ENCODE measurements at places on chromosomes 7 and 10. TPM values are rescaled to one million over a fixed set of nuclear protein-coding genes. Genes with fewer than 3 reads are reported as not detected.

GRCh38 chr10:108465871-108466641 is 1301.5 kb upstream of the SORCS1 start:
- H3K4me3 ChIP-seq = no peak overlapping the region
- DNase-seq = no peak
- no peaks in the 10 kb centered on the region for H3K27me3 ChIP-seq
- H3K27ac ChIP-seq = no peak overlapping the region

- DNase-seq = no peak
- H3K27ac ChIP-seq = no peak overlapping the region
- H3K4me1 ChIP-seq = no peaks in the 10 kb centered on the region
- H3K27me3 ChIP-seq = no peaks in the 10 kb centered on the region
These were observed 3.2 kb downstream of the ABCC2 start for GRCh38 chr10:99785646-99786045.

- no peak overlapping the region for H3K4me3 ChIP-seq
- H3K27me3 ChIP-seq = peaks cover 9% of the 10 kb centered on the region
- H3K27ac ChIP-seq = no peak overlapping the region
- no peaks in the 10 kb centered on the region for H3K36me3 ChIP-seq
These were observed 732.8 kb downstream of the ZWINT start for GRCh38 chr10:55628260-55628701.

DNA sequence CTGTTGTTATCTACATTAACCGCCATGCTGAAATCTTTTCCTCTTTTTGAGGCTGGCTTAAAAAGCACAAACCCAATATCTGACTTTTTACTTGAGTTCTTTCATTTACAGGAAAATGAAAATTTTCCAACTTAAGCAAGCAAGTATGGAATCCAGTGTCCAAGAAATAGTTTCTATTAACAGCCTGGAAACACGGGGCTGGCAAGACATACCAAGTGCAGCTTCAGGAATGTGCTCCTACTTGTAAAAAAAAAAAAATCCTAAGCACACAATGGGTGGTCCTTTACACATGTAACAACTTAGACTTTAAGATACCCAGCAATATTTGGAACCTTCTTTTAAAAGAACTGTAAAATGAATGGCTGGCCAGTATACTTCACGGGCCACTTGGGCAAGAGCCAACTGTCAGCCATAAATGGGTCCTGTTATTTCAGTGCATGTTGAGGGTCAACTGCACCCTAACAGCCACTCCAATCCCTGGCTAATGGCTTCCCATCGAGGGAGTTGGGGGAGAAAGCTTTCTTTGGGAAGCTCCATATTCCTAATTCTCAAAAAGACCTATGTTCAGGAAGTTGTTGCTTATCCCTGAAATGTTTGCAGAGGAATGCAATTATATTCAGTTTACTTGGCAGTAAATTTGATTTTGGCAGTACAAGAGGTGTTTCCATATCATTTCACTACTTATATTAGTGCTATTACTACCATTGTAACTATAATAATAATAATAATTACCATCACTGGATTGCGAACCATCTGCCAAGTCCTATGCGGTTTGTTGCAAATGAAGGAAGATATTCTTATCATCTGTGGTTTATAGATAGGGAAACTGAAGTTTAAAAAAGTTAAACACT is 236.4 kb upstream of the TMEM72 start:
- DNase-seq = no peak
- no peaks in the 10 kb centered on the region for H3K36me3 ChIP-seq
- no peaks in the 10 kb centered on the region for H3K27me3 ChIP-seq
- H3K4me1 ChIP-seq = no peaks in the 10 kb centered on the region
- H3K4me3 ChIP-seq = no peak overlapping the region
- no peak overlapping the region for H3K27ac ChIP-seq

DNA sequence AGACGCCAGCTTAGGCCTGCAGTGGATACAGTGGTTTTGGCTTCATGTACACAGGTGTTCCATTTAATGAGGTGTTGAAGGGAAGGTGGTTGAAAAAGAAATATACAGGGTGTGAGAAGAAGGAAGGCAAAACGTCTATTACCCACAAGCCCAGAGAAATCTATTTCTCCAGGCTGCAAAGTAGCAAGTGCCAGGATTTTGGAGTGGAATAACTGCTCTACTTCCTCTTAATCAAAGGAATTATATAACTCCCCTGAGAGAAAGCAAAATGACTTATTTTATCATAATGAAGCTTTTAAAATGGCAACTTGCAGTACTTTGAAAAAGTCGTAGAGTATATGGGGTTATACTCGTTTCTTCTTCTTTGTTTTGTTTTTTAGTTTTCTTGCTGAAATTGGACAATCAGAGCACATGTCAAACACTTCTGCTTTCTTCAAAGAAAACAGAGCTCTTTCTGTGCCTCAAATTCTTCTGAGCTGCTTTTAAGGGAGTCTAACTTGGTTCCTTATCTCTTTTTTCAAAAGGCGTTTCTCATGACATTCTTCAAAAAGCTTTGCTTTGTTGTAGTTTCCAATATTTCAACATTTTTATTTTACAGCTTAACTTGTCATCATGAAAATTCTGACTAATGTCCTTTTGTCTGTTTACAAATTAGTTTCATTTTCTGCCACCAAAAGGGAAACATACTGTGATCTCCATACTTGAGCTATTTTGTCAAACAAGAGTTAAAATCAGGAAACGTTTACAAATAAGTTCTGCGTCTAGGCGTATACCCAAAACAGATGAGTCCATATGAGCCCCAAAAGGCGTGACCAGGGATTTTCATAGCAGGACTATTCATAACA is 289.7 kb downstream of the FRMD4A start:
- no peak overlapping the region for H3K4me3 ChIP-seq
- DNase-seq = no peak
- no peak overlapping the region for H3K27ac ChIP-seq
- H3K36me3 ChIP-seq = no peaks in the 10 kb centered on the region
- H3K27me3 ChIP-seq = no peaks in the 10 kb centered on the region

DNA sequence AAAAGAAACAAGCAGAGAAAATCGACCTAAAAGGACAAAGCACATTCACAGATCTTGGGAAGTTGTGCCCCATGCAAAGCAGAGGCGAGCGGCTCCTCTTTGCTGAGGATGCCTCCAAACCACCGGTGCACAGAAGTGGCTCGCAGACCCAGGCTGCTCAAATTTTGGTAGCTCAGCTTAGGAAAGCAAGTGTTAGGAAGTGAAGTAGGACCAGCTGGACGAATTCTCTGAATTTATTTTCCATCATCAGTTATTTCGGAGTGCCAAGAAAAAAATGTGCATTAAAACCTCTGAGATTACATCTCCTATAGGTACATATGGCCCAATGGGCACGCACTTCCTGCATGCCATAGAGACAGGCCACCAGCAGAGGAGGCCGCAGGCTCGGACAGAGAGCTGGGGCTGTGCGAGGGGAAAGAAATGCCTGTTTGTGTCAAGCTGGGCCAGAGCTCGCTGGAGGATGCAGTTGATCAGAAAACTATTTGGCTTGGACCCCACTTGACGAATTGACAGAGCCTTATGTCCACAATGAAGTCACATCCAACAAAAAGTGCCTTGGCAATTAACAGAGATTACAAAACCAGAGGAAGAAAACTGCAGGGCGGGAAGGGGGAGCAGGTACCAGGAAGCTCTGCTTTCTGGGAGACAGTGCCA is 122.3 kb upstream of the LYZL2 start:
- no peaks in the 10 kb centered on the region for H3K36me3 ChIP-seq
- no peaks in the 10 kb centered on the region for H3K4me1 ChIP-seq
- H3K4me3 ChIP-seq = no peak overlapping the region
- DNase-seq = no peak

DNA sequence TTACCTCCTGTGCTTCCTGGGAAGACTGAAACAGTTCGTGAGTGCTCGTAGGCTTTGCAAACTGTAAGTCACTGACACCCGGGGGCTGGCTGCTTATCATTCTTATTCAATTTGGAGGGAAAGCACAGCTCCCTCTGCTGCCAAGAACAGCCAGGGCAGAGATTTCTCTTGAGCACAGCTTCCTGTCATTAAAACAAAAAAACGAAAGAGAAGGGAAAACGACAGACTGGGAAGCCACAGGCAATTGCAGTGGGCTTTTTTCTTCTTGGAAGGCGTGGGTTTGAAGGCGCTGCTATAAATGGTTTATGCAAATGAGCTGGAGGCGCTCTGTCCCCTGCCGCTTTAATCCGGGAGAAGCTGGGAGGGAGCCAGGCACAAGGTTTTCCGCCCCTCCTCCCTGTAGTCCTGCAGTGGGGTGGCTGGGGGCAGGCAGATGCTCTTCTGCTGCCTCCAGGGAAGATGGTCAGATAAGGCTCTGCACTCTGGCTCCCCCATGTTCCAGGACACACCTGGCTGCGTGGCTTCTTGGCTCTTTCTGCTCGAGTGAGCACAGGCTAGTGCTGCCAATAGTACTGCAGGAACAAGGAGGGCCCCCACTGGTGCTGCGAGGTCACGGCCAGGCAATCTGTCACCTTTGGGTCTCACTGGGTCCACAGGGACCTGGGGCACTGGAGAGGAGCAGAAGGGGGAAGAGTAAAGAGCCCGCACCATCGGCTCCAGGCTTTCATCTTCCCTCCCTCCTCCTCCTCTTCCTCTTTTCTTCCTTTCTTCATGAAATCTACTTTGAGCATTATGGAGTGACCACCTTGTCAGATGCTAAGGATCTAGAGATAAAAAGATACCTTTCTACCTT is 49.5 kb downstream of the NEURL1 start:
- no peaks in the 10 kb centered on the region for H3K36me3 ChIP-seq
- no peak overlapping the region for H3K4me3 ChIP-seq
- peak; percentile 44 for DNase-seq

DNA sequence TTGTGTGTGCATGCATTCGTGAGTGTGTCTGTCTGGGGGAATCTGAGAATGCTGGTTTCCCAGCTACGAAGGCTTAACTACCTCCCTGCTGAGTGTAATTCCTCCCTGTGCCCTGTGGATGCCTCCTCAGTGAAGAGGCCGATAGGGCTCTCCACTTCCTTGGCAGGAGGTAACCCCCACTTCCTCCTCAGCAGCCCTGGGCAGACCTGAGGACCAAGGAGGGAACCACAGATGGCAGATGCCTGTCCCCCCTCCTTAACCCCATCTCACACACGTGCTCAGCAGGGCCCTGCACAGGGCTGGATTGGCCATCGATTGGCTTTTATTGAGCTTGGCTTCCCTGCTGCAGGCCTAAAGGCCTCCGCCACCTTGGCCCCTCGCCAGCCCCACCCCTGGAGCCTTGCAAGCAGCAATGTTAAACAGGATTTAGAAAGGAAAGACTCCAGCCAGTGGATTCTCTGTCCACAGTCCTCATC is 45.6 kb upstream of the LRRC4 start:
- no peaks in the 10 kb centered on the region for H3K27me3 ChIP-seq
- no peak for DNase-seq
- peaks cover 55% of the 10 kb centered on the region for H3K36me3 ChIP-seq

GRCh38 chr7:132678656-132679055 is 102.4 kb upstream of the PLXNA4 start:
- H3K4me3 ChIP-seq = no peak overlapping the region
- no peaks in the 10 kb centered on the region for H3K36me3 ChIP-seq
- H3K27me3 ChIP-seq = no peaks in the 10 kb centered on the region
- H3K4me1 ChIP-seq = no peaks in the 10 kb centered on the region

DNA sequence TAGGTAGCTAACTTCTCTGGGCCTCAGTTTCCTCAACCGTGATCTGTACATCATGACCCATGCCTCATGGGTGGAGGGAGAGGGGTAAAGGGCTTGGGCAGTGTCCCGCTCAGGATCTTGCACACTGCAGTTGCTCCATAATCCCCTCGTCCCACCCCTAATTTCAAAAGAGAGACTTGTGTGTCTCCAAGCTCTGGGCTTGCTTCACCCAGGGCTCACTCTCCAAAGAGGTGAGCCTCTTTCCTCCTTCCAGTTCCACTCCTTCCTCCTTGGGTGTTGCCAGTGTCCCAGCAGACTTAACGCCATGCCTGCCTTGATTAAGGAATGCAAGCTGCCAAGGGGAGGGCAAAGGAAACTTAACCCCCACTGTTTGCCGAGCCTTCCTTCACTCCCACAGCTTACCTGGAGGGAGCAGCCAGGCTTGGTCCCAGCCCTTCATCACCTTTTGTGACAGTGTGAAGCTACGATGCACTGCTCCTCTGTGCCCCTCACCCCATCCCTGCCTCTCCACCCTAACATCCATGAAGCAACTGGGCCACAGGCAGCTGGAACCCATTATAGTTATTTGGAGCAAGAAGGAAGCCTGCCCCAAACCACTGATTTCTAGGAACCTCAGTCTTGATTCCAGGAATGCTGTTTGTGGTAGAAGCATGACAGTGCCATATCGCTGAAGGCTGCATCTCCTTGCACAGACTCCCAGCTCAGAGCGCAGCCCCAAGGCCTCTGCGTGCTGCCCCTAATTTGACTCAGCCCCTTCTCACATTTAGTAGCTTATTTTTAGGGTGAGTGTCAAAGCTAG is 363.3 kb downstream of the TNS3 start:
- no peak overlapping the region for H3K4me3 ChIP-seq
- H3K4me1 ChIP-seq = peaks cover 9% of the 10 kb centered on the region
- no peaks in the 10 kb centered on the region for H3K27me3 ChIP-seq
- no peak for DNase-seq
- H3K27ac ChIP-seq = no peak overlapping the region

DNA sequence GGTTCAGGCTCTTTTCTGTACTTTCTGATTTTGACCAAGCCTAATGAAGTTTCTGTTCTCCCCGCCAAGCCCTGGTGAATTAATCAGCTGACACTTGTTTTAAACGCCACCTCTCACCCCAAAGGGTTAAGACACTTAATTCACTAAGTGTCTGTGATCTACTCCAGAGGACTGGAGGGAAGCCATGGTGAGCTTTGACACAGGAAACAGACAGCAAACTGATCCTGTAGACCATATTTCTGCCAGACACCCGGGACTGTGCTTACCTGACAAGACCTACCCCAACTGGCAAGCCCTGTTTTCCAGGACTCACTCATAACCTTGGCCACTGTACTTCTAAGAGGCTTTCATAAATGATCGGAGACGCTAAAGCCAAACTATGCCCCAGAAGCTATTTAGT is 126.0 kb downstream of the STRA8 start:
- no peaks in the 10 kb centered on the region for H3K27me3 ChIP-seq
- H3K4me1 ChIP-seq = no peaks in the 10 kb centered on the region
- no peak overlapping the region for H3K4me3 ChIP-seq

GRCh38 chr7:111750228-111750627 is 187.9 kb upstream of the IMMP2L start:
- no peaks in the 10 kb centered on the region for H3K27me3 ChIP-seq
- H3K36me3 ChIP-seq = no peaks in the 10 kb centered on the region
- H3K27ac ChIP-seq = no peak overlapping the region
- no peaks in the 10 kb centered on the region for H3K4me1 ChIP-seq

GJC3 gene
- total RNA-seq = not detected

FOXI2 gene
- total RNA-seq = not detected

MIOS gene
- total RNA-seq = 48.7 TPM

POR gene
- 76.6 TPM for total RNA-seq

PTPN12 gene
- total RNA-seq = 78.8 TPM

OR6B1 gene
- total RNA-seq = not detected

MDH2 gene
- 77.2 TPM for total RNA-seq

C1QL3 gene
- total RNA-seq = not detected

CYP26C1 gene
- 0.19 TPM for total RNA-seq

Data from B cell (primary cell).